CD4-positive, alpha-beta T cell treated with Interleukin-15 for 1 hour (primary cell): ENCODE measurements at places on chromosomes 2 and 18.
A peak's percentile ranks its signal among the peaks of the same experiment; 100 is the strongest.

DNA sequence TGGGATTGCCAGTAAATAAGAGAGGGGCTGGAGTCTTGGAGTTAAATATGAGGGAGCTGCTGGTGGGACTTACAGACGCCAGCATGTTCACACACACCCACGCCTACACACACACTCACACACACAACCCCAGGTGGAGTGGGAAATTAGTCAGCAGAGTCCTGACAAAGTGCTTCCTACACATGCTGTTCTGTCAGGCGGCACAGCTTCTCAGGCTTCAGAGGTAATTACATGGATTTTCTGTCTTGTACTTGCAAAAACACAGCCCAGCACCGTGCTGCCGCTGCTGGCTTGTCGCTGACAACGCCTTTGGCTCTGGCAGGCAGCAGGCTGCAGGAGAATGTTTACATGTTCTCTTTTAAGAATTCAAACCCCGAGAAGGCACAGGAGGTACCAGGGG lies 1186.3 kb upstream of the CELF4 start:
- no peak for DNase-seq

DNA sequence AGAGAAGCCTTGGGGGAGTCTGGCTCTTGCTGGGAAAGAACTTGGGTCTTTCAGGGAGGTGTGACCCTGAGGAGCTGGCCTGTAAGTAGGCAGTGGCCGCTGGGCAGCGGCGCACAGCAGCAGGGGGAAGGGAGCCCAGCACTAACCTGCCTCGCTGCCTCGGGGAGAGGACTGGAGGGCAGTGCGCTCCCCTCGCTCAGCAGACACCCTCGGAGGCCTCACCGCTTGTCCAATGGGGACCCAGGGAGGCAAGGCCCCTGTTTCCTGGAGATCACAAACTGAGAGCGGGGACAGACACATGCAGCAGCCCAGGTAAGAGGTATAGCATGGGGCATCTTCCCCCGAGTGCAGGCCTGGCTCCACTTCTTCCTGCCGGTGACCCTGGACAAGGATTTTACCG lies 3.3 kb downstream of the DNMT3A start:
- DNase-seq: no peak

DNA sequence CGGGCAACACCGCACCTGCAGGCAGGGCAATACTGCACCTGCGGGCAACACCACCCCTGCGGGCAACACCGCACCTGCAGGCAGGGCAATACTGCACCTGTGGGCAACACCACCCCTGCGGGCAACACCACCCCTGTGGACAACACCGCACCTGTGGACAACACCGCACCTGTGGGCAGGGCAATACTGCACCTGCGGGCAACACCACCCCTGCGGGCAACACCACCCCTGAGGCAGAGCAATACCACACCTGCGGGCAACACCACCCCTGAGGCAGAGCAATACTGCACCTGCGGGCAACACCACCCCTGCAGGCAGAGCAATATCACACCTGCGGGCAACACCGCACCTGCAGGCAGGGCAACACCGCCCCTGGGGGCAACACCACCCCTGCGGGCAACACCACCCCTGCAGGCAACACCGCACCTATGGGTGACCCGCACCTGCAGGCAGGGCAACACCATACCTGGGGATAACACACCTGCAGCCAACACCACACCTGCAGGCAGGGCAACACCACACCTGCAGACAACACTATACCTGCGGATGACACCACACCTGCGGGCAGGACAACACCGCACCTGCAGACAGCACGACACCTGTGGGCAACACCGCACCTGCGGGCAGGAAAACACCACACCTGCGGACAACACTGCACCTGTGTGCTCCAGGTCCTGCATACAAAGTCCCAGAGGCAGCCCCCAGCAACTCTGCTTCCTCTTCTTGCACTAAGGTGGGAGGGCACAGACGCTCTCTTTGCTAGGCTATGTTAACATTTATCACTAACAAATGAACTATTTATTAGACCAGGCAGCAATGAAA lies 57.7 kb downstream of the EIPR1 start:
- DNase-seq: no peak

GRCh38 chr2:48356701-48357325 lies 173.1 kb upstream of the STON1 start:
- peak; percentile 23 for DNase-seq

DNA sequence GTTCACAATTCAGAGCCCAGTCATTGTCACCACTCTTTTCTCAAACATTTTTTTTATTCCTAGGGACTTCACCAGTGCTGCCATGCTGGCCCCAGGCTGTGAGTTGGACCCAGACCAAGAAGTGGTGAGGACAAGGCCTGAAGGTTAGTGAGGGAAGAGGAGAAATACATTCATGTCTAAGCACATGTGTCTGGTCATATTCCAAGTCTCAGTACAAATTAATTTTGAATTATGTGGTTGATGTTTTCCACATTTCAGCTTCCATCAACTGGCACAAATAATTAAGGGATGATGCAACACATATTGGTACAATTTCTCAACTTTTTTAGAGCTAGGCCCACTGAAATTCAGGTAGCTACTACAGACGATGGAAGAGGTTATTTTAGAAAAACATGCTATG lies 106.6 kb upstream of the UPP2 start:
- no peak for DNase-seq

GRCh38 chr2:157196956-157197355 lies 60.5 kb upstream of the GALNT5 start:
- no peak for DNase-seq

DNA sequence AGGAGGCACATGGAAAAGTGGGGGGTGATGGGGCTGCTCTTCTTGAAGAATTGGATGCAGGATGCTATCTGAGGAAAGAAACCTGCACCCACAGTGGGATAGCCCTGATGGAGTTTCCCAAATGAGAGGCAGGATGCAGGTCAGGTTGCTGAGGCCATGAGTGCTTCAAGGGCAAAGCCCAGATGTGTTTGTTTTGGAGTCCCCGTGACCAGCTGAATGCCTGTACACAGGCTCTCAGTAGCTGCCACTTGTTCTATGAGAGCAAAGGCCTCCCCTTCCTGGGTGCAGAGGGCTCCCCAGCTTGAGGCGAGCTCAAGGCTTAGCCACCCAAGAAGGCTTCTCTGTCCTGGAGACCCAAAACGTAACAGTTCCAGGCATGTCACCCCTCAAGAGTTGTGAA lies 192.7 kb downstream of the SEPTIN10 start:
- DNase-seq: no peak

GRCh38 chr18:71020342-71021029 lies 731.6 kb downstream of the SOCS6 start:
- no peak for DNase-seq

DNA sequence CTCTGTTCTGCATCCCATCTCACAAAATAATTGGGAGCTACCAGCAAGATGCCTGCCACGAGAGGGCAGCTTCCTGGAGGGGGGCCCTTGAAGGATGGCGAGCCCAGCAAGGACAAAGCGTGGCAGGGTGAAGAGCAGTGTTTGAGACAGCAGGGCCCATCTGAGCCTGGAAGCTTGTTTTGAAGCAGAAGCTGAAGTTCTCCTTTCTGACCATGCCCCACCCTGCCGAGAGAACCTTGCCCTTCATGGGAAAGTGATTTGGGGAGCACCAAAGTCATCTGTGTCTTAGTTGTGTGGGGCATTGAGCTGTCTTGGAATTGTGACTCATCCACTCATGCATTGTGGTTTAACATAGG lies 216.3 kb downstream of the BCL11A start:
- DNase-seq: peak; percentile 50

GRCh38 chr18:61108706-61109105 lies 224.5 kb upstream of the CDH20 start:
- no peak for DNase-seq

GRCh38 chr18:54261894-54262293 lies 7.4 kb upstream of the POLI start:
- peak; percentile 38 for DNase-seq

- DNase-seq: no peak
These were observed 181.0 kb downstream of the PDE11A start for GRCh38 chr2:177891533-177891932.

DNA sequence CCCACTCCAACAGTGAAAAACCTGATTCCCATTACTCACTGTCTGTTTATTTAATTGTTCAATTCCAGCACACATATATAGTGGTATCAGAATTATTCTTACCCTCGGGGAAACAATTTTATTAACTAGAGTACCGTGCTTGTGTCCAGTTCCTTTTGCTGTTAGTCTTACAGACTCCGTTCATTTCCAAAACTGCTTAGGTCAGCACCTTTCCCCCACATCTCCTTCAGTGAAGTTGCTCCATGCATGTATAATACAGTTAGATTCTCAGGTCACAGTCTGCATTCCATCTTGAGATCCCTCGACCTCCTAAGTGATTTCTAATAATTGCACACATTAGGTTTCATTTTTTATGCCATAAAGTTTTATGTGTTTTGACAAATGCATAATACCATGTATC lies 56.3 kb upstream of the ZNF521 start:
- DNase-seq: no peak

GRCh38 chr2:64763126-64763525 lies 109.4 kb upstream of the SERTAD2 start:
- DNase-seq: no peak

DNA sequence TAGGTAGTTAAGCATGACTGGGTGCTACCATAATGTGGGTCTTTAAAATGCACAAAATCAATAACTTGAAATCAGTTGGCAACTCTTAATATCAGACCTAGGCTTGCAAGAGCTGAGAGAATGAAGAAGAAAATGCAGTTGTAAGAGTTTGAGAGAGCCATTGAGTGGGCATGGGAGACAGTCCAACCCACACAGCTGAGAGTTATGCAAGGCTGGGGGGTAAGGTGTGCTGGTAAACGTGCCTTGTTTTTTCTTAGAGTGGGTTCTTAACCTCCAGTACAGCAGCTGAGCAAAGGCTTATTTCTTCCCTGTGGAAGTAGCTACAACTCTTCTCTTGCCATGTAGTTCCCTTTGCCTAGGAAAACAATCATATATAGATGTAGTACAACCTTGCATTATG lies 20.2 kb upstream of the CCDC178 start:
- no peak for DNase-seq

DNA sequence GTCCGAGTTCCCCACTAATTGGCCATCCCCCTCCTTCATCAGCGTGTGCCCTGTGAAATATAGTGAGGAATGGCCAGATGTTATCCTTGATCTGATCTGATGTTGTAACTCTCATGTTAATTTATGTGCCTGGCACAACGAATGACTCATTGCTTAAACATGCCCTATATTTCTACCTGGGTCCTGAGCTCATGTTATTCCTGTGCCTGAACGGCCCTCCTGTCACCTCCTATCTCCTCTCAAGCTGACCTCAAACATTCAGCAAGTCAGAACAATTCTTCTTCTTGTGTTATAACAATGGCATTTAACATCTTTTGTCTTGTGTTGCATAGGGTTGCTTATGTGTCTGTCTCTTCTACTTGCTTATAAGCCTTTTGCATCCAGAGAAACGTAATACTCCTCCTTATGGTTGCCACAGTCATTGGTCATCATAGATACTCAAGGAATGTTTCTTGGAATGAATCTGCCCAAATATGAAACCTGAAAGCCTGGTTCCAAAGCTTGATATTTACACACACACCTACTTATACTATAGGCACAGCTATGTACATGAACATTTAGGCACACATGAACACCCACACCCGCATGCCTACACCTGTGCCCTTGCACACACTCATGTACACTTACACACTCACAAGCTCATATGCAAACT lies 80.2 kb upstream of the PHLPP1 start:
- no peak for DNase-seq

DNA sequence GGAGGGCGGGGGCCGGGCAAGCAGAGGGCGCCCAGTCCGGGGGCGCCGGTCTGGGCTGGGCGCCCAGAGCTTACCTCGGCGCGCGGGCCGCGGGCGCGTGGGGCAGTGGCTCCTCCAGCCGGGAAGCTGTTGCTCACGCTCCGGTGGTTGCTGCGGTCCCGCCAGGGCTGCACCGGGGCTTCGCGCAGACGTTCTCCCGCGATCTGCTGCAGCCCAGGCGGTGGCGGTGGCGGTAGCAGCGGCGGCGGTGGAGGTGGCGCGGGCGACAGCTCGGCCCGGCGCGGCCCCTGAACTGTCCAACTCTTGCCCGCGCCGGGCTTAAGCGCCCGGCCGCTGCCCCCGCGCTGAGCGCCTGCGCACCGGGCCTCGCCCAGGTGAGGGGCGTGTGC lies 391 bp downstream of the ZNF385B start:
- DNase-seq: no peak

- no peak for DNase-seq
These were observed 18.3 kb downstream of the TTC32 start for GRCh38 chr2:19883486-19883885.

- DNase-seq: no peak
These were observed 6.4 kb upstream of the SMAD7 start for GRCh38 chr18:48957136-48957535.

GRCh38 chr2:177263451-177264208 lies 897 bp downstream of the NFE2L2 start:
- peak; percentile 90 for DNase-seq

DNA sequence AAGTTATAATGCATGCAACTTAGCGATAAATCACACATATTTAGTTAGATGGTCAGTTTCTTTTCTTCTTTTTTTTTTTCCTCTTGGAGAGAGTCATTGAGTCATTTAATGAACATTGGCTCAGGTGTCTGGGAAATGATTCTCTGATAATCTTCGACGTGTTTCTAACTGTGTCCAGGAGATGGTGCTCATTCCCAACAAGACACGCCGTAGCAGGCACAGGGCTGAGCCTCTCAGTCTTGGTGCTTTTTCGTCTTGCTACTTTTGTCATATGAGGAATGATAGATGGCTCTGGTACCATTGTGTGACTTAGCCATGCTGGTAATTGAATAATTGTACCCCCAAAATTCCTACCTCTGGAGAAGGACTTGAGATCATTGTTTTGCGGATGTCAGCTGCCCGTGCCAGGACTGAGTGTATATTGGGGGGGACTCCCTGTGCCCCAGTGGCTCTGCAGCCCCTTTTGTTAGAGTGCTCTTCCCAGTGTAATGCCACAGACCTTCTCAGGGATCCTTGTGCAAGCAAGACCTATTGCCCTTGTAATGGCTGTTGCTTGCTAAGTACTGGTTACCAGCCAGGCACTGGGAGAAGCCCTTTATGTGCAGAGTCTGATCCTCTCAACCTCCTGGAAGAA lies 107.6 kb upstream of the CYRIA start:
- DNase-seq: peak; percentile 22

DNA sequence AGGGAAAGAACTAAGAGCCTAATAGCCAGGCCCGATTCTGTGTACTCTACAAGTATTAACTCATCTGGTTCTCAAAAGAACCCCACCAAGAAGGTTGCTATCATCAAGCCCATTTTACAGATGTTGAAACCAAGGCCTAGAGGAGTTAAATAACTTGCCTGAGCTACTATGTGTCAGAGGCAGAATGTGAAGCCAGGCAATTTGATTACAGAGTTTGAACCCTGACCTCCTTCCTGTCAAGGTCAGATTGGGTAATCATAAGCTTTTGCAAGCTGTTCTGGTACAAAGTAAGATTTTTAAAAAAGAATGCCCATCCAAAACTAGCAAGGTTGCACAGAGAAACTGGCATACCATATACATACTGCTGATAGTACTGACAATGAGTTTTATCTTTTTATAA lies 227.1 kb downstream of the HAUS1 start:
- DNase-seq: no peak

DNA sequence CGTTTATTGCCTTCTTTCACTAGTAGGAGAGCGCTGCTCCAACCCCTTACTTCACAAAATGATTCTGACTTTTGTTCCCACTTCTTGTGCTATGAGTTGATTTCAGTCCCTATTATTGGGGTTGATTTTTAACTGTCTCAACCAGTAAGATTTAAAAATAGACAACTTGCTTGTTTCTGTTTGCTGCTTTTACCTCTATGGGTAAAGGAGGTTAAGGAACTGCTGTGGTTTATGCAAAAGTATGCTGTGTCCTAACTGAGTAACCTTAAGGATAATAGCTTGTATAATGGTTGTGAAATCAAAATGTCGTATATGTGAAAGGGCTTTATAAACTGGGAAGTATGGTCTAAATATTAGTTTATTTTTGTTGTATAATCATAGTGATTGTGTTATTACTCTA lies 22.6 kb downstream of the ALMS1 start:
- no peak for DNase-seq
